ENCODE measurements at places on chromosomes 3 and 15.
A peak's percentile ranks its signal among the peaks of the same experiment; 100 is the strongest.

DNA sequence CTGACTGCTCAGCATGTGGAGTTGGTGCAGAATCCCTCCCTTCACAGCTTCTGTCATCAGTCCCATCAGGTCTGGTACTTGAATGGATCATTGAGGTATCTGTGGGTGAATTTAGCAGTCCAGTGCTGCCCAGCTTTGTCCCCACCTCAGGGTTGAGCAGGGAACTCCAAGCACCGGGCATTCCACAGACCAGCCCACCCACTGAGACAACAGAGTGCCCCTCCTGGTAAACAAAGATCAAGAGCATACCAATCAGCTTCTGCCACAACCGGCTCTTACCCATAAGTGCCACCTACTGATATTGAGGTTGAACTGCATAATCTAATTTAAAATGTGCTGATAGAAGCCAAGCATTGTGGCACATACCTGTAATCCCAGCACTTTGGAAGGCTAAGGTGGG lies 57.1 kb upstream of the FXR1 start:
- no peak for DNase-seq

DNA sequence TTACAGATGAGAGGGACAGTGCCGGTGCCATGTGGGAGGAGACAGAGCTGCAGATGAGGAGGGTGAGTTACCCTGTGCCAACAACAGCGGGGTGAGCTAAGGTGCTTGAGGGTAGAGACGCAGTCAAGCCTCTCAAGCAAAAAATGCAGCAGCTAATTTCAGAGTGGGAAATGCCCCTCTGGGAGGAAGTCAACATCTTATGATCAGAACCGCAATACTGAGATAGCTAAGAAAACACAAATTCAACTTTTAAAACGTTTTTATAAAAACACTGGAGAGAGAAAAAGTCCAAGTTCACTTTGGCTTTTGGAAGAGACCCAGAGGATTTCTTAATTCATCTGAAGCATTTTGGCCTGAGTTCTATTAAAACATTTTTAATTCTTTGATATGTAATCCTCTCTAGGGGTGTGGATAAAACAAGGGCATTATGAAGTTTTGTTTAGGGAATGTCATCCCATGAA lies 319.2 kb downstream of the SLC9A9 start:
- peak; percentile 3 for DNase-seq

DNA sequence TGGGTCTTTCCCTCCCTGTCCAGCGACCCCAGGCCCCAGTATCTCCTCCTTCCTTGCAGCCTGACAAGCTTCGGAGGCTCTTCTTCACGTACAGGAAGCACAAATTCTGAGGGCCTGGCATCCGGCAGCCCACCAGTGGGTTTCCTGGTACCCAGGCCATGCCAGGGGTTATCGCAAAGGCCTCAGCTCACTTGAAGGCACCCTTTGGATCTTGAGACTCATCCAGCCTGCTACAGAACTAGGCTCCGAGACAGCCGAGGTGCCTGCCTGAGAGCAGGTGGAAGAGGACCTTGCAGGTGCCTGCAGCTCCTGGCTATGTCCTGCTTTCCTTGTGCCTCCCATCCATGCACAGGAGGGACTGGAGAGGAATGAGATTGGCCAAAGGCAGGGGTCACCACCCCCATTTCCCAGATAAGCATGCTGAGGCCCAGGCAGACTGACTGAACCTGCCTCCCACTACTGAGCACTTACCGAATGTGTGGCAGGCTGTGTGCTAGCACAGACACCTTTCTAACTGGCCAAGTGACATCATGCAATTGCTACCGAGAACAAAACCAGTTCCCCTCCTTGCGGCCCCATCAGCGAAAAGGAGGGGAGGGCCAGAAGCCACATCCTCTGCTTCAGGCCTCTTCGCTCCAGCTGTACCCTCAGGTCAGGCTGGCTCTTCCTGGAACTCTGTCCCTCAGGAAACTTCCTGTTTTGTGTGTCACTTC lies 11.2 kb downstream of the SH2D7 start:
- DNase-seq = peak; percentile 67

DNA sequence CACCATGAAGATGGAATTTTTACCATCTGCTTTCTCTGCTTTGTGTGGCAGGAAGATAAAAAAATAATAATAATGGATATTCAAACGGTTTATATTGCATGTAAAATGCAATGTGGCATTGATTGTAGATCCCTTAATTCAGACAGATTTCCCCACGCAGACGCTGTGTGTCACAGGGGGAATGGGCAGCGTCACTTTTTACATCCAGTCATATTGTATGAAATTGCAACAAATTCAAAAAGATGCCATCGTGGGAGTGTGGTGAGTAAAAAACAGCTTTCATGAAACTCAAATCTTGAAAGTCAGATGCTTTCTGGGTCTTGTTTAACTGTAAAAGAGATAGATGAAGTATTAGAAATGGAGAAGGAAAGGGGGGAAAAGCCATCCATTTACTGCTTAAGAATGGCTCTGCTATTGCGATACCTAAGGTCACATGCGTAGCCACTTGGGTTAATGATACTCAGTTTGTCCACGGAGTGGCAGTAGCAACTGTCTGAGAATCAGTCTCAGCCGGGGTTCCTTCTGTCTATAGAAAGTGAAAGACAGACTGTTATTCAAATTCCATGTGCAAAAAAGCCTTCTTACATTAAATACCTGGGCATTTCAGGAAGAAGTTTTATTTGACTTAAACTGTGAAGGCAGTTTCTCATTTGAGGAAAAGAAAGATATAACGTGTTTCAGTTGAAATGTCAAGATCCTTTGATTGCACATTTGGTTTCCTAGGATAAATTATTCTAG lies 28.5 kb downstream of the BTD start:
- peak; percentile 56 for DNase-seq

GRCh38 chr3:111728566-111728935 lies 130.5 kb upstream of the PHLDB2 start:
- DNase-seq = no peak

Measured in activated naive CD8-positive, alpha-beta T cell treated with anti-CD3 and anti-CD28 coated beads for 36 hours (primary cell).